Activated naive CD4-positive, alpha-beta T cell treated with anti-CD3 and anti-CD28 coated beads for 36 hours (primary cell): ENCODE measurements at places on chromosomes 7 and 10.

- H3K4me1 ChIP-seq: peaks cover 23% of the 10 kb centered on the region
- H3K36me3 ChIP-seq: peaks cover 12% of the 10 kb centered on the region
- no peak overlapping the region for H3K4me3 ChIP-seq
Observed at GRCh38 chr7:137898839-137899721, 52.3 kb upstream of the DGKI start.

GRCh38 chr7:74235518-74236268, 18.5 kb downstream of the RFC2 start:
- H3K4me3 ChIP-seq: no peak overlapping the region
- DNase-seq: no peak
- no peaks in the 10 kb centered on the region for H3K4me1 ChIP-seq
- no peak overlapping the region for H3K27ac ChIP-seq
- no peaks in the 10 kb centered on the region for H3K27me3 ChIP-seq

GRCh38 chr10:129274748-129275474, 192.1 kb upstream of the MGMT start:
- H3K4me3 ChIP-seq: no peak overlapping the region
- H3K36me3 ChIP-seq: no peaks in the 10 kb centered on the region
- no peaks in the 10 kb centered on the region for H3K4me1 ChIP-seq
- H3K27me3 ChIP-seq: peaks cover 13% of the 10 kb centered on the region
- no peak for DNase-seq

GRCh38 chr7:34839645-34840044, 181.6 kb downstream of the NPSR1 start:
- H3K4me1 ChIP-seq: peaks cover 3% of the 10 kb centered on the region
- no peak overlapping the region for H3K27ac ChIP-seq
- no peaks in the 10 kb centered on the region for H3K36me3 ChIP-seq
- no peak overlapping the region for H3K4me3 ChIP-seq
- peaks cover 9% of the 10 kb centered on the region for H3K27me3 ChIP-seq
- no peak for DNase-seq

DNA sequence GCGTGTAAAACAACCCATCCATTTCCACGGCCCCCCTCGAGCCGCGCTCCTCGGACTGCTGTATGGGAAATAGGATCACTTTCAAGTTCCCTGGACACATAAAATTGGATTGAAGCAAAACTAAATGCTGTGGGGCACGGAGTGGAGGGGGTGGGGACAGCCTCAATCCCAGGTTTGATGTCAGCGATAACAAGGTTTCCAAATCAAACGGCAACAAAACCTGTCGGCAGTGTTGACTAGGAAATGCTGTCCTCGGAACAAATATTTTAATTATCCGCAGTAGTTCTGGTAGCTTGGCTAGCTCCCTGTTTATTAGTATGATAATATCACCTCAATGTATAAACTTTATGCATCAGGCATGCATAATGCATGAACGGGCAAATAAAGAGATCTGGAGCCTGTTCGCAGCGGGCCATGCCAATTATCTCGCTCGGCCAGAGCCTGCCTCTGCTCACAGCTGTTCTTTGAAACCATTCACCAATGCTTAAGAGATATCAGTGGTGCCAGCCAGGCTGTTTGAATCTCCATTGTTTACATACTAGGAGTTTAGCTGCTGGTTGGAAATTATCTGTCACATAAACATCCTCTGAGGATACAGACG, 161.1 kb downstream of the PAXIP1 start:
- no peak overlapping the region for H3K27ac ChIP-seq
- DNase-seq: no peak
- no peak overlapping the region for H3K4me3 ChIP-seq
- H3K4me1 ChIP-seq: no peaks in the 10 kb centered on the region
- no peaks in the 10 kb centered on the region for H3K36me3 ChIP-seq

GRCh38 chr10:131700506-131700905, 200.3 kb upstream of the PPP2R2D start:
- H3K27ac ChIP-seq: no peak overlapping the region
- H3K27me3 ChIP-seq: no peaks in the 10 kb centered on the region
- no peaks in the 10 kb centered on the region for H3K4me1 ChIP-seq

DNA sequence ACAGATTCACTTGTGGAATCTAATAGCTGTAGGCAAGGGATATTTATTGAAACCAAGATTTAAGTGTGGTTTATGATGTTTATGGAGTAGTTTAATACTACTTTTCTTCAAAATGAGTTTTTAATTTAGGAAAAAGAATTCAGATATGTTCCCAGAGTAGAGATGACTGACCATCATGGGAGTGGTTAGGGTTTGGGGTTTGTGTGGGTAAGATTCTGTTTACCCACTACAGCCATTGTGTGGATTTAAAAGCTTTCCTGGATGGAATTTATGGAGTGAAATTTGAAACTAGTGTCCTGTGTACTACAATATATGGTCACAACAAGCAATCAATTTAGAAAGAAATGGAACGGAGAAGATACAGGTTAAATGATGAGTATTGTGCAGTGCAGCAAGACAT, 453.5 kb downstream of the AUTS2 start:
- no peak for DNase-seq
- H3K27ac ChIP-seq: no peak overlapping the region
- no peaks in the 10 kb centered on the region for H3K36me3 ChIP-seq
- no peaks in the 10 kb centered on the region for H3K4me1 ChIP-seq
- no peak overlapping the region for H3K4me3 ChIP-seq
- H3K27me3 ChIP-seq: no peaks in the 10 kb centered on the region

DNA sequence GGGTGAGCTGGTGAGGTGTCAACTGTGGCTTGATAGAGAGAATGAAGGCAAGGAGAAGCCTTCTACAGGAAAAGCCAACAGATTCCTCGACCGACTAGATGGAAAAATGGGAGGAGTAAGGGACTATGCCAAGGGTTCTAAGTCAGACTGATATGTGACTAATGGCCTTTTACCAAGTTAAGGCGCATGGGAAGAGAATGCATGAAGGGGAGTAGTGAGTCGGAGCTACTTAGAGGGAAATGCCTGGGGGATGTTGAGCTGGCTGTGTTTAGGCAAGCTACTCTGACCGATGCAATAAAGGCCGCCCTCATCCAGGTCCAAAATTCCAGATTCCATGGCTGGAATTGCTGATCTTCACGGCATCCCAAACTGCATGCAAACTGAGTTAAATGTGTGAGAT, 48.2 kb downstream of the APBB1IP start:
- H3K4me1 ChIP-seq: peaks cover 68% of the 10 kb centered on the region
- no peak for DNase-seq
- peak overlapping the region; percentile 98 for H3K27ac ChIP-seq
- no peaks in the 10 kb centered on the region for H3K27me3 ChIP-seq

DNA sequence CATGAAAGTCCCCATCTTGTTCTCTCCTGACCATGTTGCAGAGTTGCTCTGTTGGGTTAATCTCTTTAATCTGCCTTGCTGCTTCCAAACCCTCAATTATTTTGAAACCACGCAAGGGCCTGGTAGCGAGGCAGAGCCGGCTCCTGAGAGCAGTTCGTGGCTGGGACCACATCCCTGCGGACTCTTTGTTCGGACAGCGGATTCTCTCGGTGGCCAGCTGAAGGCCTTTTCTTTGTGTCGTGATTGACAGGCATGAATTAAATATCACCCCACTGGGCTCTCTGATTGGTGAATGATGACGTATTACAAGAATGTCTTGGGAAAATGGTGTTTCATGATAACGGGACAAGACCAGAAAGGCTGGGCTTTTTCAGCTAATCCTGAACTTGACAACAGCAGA, 66.9 kb upstream of the ARHGAP21 start:
- H3K36me3 ChIP-seq: no peaks in the 10 kb centered on the region
- no peak overlapping the region for H3K27ac ChIP-seq
- H3K4me3 ChIP-seq: no peak overlapping the region

GRCh38 chr7:69208848-69209247, 389.4 kb upstream of the AUTS2 start:
- no peak overlapping the region for H3K27ac ChIP-seq
- no peak for DNase-seq
- H3K36me3 ChIP-seq: no peaks in the 10 kb centered on the region

DNA sequence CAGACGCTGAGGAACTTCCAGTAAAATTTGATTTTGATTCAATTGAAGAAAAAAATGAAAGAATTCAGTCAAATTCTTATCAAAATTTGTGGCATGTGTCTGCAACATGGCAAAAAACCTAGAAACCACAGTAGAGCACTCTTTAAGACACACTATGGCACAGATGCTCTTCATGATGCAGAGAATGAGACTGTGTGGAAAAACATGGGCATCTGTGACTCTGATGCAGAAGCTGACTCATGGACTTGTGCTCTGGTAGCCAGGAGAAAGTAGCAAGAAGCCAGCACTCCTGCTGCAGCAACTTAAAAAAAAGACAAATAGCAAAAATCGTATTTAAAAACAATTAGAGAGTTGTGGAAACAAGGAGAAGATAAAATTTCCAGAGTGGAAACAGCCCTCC, 8.9 kb upstream of the KCNK18 start:
- no peak overlapping the region for H3K4me3 ChIP-seq
- H3K27me3 ChIP-seq: peaks cover 8% of the 10 kb centered on the region
- H3K36me3 ChIP-seq: peaks cover 5% of the 10 kb centered on the region
- H3K27ac ChIP-seq: no peak overlapping the region

DNA sequence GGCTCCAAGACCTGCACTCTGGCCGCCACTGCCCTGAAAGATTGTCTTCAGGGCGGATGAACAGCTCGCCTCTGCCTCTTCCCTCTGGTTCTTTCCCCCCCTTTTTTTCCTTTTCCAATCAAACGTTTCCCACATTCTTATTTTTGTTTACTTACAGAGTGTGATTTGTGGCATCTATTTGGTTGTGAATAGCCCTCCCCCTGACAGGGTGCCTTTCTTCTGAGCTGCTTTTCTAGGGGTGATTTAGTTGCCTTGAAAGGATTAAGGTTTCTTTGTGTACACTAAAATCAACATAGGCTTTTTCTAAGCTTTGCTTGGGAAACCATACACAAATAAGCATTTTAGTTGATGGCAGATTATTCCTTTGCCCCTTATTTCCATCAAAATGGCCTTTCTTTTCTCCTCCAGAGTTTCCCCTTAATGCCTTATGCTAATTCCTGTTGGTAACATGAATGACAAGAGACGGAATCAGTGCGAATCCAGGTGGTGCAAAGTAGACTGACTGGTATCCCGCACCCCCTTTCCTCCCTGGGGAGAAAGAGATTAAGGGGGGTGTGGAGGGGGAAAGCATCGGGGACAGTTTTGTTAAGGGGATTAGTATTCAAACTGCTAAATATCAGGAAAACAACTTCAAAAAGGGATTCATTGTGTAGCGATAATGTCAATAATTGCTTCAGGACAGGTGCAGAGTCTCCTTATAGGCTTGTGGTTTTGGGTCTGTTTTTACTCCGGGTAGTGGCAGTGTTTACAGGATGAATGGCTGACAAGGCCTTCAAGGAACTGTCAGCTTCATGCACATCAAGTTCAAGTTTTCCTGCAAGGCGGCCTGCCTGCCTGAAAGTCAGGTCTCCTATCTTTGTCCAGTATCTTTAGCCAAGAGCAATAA, 431.6 kb upstream of the GALNT17 start:
- no peak overlapping the region for H3K4me3 ChIP-seq
- peaks cover 27% of the 10 kb centered on the region for H3K27me3 ChIP-seq
- no peak overlapping the region for H3K27ac ChIP-seq
- no peaks in the 10 kb centered on the region for H3K36me3 ChIP-seq

DNA sequence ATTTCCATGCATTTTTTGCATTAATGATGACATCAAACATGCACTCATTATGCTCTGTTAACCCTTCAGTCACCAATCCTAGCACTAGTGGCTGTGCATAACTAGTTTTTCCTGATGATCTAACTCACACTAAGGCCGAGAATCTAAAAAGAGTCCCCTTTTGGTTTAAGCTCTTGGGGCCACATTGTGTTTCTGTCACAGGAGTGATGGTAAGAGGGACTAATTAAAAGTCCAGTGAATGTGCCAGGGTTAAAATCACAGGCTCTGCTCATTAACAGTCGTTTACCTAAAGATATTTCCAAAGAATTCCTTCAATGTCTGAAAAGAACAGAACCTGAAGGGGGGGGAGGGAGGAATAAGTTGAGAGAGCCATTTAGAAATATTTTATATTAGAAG, 359.0 kb upstream of the ANKRD30A start:
- H3K4me1 ChIP-seq: no peaks in the 10 kb centered on the region
- H3K4me3 ChIP-seq: no peak overlapping the region
- DNase-seq: no peak
- H3K36me3 ChIP-seq: no peaks in the 10 kb centered on the region

GRCh38 chr10:28046579-28046978, 47.7 kb upstream of the ODAD2 start:
- peaks cover 7% of the 10 kb centered on the region for H3K36me3 ChIP-seq
- no peaks in the 10 kb centered on the region for H3K4me1 ChIP-seq
- no peaks in the 10 kb centered on the region for H3K27me3 ChIP-seq
- no peak for DNase-seq
- no peak overlapping the region for H3K27ac ChIP-seq

DNA sequence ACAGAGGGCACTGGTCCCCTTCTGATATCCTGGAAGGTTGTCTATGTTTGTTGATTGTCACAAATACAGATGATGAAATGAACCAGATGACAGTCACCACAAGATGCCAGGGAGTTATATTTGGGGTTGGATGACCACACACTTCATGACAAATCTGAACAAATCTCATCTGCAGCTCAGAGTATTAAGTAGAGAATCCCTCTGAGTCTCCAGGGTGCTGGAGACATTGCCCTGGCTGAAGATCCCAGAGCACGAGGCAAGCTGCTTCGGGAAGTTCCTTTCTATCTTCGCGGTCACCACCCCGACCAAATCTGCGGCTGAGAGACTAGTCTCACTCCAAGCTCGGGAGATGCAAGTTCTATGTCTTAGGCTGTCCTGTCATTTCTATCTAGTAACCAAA, 9.0 kb downstream of the DENND2A start:
- peaks cover 8% of the 10 kb centered on the region for H3K27me3 ChIP-seq
- no peak for DNase-seq
- no peaks in the 10 kb centered on the region for H3K36me3 ChIP-seq
- no peak overlapping the region for H3K27ac ChIP-seq

DNA sequence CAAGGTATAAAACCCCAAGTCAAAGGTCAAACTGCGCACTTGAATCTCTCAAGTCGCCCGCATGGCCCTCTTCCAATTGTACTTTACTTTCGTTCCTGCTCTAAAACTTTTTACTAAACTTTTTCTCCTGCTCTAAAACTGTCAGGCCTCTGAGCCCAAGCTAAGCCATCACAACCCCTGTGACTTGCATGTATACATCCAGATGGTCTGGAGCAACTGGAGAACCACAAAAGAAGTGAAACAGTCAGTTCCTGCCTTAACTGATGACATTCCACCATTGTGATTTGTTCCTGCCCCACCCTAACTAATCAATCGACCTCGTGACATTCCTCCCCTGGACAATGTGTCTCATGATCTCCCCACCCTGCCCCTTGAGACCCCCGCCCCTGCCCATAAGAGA, 35.6 kb upstream of the PIK3CG start:
- DNase-seq: no peak
- no peaks in the 10 kb centered on the region for H3K36me3 ChIP-seq
- no peak overlapping the region for H3K4me3 ChIP-seq
- no peaks in the 10 kb centered on the region for H3K4me1 ChIP-seq
- H3K27me3 ChIP-seq: no peaks in the 10 kb centered on the region

DNA sequence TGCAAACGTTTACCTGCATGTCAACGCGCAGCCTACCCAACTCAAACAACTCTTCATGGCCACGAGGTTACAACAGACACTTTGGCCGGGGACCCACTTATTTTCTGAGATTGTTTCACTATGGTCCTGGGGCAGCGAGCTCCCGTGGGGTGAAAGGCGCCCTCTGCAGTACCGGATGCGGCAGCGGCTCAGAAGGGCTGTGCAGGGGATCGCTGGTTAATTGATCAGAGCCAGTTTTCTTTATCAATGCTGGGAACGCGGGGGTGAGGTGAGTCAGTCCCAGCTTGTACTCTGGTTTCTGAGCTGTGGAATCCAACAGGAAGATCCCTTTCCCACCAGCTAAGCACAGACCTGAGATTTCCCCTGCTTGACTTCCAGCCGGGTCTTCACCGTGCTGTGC, 366.5 kb upstream of the KLF6 start:
- H3K4me3 ChIP-seq: no peak overlapping the region
- no peak for DNase-seq
- no peak overlapping the region for H3K27ac ChIP-seq
